T-helper 1 cell treated with Interleukin-12 subunit alpha and Interleukin-12 subunit beta and Interleukin-4 antibody, amounts not matched to agents 30 ng/mL and 1 ng/mL, for 36 hours (primary cell): ENCODE measurements at places on chromosomes 12 and 14. TPM values are rescaled to one million over a fixed set of nuclear protein-coding genes. Genes with fewer than 3 reads are reported as not detected.

Gene GPR132
- total RNA-seq, result 48.6 and 48.8 TPM in 2 replicates

Gene NAV3
- not detected in 2 replicates for total RNA-seq

Gene DDX47
- total RNA-seq, result 87.1 and 87.6 TPM in 2 replicates

Gene MYF5
- not detected in 2 replicates for total RNA-seq

Gene GPR84
- 2.4 and 3.5 TPM in 2 replicates for total RNA-seq
